Activated CD4-positive, alpha-beta T cell treated with anti-CD3 and anti-CD28 coated beads, Interleukin-2, amount 10 ng/mL, durations not matched to agents 7 days and 5 days (primary cell): ENCODE measurements at places on chromosomes 1 and 21.

DNA sequence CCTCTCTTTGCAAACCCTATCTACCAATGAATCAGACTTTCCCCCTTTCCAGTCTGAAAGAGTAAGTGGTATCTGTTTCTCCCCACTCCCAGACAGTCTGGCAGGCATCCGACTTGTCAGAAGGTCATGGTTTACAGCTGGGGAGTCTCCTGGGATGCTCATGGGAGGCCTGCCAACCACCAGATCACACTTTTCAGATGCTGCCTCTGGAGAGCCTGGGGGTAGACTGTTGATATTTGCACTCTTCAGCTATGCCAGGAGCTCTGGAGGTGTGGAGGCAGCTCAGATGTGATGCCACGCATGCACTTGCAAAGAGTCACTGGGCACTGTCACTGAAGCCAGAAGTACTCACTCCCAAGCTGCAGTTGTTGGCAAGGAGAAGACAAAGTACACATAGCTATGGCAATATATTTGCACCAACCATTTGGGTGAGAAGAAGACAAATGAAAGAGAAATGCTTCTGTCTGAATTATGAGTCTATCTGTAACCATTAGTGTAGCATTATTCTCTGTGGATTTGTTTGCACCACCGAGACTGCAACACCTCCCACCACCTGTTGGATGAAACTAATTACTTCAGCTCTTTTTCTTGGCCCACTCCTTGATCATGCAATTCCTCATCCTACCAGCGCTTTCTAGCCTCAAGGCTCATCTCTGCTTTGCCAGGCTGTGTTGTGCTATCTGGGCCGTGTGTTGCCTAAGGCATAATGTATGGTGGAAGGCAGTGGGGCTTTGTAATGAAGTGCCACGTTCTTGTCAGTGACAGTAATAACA is 133.0 kb upstream of the SPAG17 start:
- DNase-seq: no peak

DNA sequence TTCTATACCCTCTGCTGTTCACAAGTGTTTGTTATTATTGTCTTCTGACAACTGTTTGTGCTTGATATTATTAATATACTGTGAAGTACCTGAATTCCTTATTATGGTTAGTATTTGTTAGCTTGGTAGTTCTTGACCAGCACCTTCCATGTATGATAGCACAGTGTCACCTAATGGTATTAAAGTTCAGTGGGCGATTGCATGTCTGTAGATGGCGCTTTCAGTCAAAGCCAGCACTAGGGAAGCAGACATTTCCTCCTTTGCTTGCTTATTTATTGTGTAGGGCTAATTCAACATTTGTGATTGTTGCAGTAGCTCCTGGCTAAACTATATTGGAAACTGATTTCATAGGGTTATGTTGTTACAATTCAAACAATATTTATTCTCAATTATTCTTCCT is 218.0 kb downstream of the ZP4 start:
- DNase-seq: no peak

DNA sequence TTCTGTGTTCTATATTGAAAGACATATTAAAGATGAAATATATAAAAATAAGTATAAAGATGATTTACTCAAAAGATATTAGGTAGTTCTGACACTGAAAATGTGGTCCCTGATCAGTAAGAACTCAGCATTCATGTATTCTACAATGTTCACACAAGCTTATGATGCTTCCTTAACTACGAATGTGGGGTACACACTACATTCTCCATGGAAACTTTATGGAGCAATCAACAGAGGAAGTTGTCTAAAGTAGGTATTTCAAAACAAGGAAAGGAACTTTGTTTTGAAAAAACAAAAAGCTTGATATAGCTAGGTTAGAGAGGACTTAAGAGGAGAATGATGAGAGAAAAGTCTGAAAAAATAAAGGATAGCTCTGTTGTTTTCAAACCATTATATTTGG is 119.7 kb upstream of the RGS18 start:
- DNase-seq: no peak

GRCh38 chr21:36575306-36575705 is 95.4 kb upstream of the CLDN14 start:
- no peak for DNase-seq

DNA sequence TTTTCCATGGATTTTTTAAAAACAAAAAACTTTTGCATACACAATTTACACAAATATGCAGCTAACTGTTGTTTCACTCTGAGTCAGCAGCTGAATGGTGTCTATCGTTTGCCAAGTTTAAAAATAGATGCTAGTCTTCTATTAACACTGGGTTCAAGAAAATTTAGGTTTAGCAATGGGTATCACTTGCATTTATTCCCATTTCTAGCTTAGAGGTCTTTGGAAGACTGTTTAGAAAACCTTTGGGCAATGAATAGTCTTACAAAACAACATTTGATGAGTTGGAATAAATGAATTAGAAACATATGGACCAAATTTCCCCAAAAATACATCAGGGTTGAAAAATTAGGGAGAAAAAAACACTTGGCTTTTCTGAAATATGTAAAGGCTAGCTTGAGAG is 165.8 kb downstream of the LYPLAL1 start:
- DNase-seq: no peak

DNA sequence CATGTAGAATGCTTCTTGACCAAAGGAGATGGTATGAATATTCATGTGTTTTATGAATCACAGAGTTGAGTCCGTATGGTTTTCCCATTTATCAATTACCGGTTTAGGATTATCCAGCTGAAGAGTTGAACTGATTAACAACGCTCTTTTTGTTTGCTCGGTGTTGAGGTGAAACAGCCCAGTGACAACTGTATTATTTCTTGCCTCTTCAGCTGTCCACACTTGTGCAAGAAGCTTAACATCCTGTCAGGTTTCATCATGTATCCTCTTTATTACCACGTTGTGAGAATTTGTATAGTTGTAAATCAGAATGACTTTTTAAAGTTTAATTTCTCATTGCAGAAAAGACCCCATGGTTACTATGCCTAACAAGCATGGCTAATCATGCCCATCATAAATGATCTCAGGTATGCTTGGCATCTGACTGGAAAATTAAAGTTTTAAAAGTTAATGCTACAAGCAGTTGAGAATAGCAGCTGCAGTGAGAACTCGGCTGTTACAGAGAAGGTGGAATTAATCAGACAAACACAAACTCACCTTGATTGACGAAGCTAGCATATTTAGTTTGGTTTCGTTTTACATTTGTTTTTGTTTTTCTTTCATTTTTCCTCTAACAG is 563.2 kb upstream of the ADGRL2 start:
- no peak for DNase-seq

- peak; percentile 91 for DNase-seq
Measured at GRCh38 chr21:41361786-41362604, at the start of gene MX2. Gene MX2 (plus strand): TSS chr21:41362027. CDS start chr21:41376907, 14,880 bp downstream.

GRCh38 chr1:205335692-205336091 is 14.1 kb upstream of the NUAK2 start:
- DNase-seq: peak; percentile 84

DNA sequence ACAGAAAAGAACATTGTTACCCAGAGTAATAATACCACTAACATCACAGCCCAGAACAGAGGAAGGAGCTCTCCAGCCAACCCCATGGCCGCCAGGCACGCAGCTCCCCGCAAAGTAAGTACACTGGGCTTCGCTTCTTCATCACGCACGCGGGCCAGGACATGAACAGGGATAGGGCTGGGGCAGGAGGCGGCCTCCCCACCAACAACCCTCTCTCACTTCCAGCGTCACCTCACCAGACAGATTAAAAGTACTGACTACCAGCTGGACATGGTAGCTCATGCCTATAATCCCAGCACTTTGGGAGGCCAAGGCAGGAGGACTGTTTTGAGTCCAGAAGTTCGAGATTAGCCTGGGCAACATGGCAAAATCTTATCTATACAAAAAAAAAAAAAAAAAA is 78.3 kb downstream of the NPHP4 start:
- DNase-seq: no peak

DNA sequence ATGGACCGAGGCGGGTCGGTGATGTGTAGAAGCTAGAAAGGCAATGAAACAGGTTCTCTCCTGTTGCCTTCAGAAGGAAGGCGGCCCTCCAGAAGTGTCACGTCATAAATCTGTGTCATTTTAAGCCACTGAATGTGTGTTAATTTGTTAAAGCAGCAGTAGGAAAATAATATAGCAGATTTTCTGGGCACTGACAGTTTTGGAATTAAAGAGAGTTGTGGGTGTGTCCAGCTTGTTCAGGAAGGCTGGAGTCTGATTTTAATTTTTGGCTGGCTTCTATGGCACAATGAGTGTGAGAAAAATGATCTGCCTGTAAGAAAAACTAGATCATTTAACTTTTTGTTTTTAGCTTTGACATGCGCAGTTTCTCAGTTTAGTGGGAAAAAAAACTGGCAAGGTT is 177.3 kb downstream of the EDEM3 start:
- DNase-seq: no peak

DNA sequence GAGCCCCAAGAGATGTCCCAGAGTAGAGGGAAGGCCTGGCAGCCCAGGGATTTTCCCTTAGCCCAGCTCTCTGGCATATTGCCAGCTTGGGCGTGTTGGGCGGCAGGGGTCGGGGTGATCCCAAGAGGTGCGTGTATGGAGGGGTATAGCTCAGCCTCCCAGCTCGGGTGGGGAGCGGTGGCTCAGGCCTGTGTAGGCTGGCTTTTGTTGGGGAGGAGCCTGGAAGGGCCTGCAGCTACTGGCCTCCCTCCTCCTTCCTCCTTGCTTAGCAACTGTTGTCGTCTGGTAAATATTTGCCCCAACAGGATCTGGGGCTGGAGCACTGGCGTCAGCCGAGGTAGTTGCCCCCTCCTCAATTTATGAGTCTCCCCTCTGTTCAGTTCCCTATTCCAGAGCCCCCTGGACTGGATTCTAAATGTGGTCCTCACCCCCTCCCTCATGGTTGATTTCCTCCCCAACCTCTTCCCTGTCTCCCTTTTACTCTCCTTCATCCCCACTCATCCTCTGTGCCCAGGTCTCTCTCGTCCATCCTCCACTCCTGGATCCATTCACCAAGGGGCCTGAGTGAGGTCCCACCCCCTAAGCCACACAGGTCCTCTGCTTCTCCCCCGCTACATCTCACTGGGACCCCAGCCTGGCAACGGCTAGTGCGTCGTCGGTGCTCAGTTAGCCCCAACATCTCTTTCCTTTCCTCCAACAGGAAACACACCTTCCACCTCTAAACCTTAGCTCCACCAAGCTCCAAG is 10.3 kb upstream of the LMNA start:
- DNase-seq: peak; percentile 37

GRCh38 chr1:5596651-5597050 is 395.6 kb downstream of the NPHP4 start:
- DNase-seq: peak; percentile 5

- DNase-seq: no peak
Measured at GRCh38 chr1:61094677-61095469, 12.5 kb downstream of the NFIA start.

DNA sequence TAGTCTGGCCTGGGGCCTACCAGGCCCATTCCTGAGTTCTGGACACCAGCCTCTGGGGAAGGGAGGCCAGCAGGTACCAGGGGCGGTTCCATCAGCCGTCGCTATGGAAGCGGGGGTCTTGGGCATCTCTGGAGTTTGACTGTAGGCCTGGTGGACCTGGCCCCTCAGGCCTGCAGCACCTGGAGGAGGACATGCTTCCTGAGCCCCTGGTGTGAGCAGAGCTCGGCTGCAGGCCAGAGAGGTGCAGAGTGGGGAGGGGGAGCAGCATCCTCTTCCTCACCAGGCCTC is 7.8 kb downstream of the MYBPH start:
- DNase-seq: no peak

- peak; percentile 56 for DNase-seq
Measured at GRCh38 chr1:235923466-235924021, 56.8 kb upstream of the LYST start.

DNA sequence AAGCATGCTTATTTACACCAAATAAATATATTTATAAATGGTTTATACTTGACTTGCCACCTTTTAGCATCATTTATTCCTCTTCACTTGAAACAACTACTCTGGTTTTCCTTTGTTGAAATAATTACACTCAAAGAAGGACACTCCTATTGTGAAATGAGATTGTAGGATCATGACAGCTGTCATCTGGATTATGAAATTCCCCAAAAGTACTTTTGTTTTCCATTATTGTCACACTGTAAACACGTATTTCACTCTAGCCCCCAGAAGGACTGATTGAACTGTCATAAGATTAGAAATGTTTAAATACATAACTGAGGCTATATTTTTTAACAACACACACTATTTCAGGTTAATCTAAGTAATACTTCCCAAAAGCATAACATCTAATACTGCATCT is 593.8 kb downstream of the LRRIQ3 start:
- DNase-seq: no peak

- DNase-seq: no peak
Measured at GRCh38 chr1:22376976-22377375, 74.7 kb upstream of the ZBTB40 start.

- no peak for DNase-seq
Measured at GRCh38 chr21:26941421-26941820, 25.5 kb downstream of the ADAMTS5 start.

- no peak for DNase-seq
Measured at GRCh38 chr21:29928537-29928936, 11.3 kb downstream of the GRIK1 start.

- no peak for DNase-seq
Measured at GRCh38 chr21:28421716-28422524, 570.8 kb downstream of the LTN1 start.

- DNase-seq: peak; percentile 71
Measured at GRCh38 chr1:179809506-179810366, 66.6 kb downstream of the FAM163A start.

- DNase-seq: no peak
Measured at GRCh38 chr1:234541286-234541975, 62.5 kb upstream of the TARBP1 start.

DNA sequence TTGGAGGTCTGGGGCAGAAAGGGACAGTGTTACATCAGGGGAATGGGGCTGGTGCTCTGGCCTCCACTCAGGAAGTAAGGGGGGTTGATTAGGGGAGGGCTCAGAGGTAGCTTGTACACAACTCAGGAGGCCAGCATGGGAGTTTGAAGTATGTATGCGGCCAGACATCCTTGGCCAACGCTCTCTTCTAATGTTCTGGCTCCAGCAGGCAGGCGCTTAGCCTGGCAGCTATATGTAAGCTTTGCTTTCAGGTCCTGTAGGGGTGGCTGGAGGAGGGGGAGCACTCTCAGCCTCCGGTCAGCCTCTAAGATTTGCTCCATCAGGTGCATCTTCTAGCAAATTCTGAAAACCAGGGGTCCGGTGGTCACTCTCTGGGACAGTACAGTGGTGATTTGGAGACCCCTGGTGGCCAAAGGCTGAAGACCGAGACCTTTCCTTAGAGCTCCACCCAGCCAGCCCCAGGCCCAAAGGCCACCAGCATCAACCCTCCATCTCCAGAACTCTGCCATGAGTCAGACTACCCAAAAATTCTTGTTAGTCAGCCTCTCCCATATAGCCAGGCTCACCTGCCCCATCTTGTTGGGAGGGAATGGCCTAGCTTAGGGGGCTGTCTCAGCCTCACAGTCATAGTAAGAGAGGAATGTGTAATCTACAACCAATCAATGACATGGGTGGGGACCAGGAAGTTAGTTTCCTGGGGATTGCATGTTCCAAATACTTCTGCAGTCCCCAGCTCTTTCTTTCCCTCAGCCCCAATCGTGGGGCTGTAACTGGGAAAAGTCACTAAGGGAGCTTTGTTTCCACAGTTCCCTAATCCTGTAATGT is 9.7 kb upstream of the COL8A2 start:
- DNase-seq: peak; percentile 46
